ENCODE measurements at places on chromosomes 1 and 21.

GRCh38 chr21:42777064-42777756 lies 102.1 kb downstream of the WDR4 start:
- DNase-seq = no peak

DNA sequence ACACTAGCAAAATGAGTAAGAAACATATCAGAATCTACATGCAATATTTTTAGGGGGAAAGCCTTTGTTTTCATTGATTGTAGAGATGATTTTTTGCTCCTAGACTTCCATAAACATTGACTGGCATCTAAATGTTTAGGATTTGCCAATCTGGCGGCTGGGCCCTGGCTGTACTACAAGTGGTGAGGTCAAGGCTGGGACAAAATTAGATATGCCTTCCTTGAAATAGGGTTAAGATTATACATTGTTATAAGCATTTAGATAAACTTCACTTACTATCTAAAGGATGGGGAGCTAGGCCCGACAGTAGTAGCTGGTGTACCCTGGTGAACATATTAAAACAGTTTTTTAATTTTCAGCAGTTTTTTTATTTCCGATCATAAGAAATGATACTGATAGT lies 5.2 kb downstream of the NFIA start:
- no peak for DNase-seq

DNA sequence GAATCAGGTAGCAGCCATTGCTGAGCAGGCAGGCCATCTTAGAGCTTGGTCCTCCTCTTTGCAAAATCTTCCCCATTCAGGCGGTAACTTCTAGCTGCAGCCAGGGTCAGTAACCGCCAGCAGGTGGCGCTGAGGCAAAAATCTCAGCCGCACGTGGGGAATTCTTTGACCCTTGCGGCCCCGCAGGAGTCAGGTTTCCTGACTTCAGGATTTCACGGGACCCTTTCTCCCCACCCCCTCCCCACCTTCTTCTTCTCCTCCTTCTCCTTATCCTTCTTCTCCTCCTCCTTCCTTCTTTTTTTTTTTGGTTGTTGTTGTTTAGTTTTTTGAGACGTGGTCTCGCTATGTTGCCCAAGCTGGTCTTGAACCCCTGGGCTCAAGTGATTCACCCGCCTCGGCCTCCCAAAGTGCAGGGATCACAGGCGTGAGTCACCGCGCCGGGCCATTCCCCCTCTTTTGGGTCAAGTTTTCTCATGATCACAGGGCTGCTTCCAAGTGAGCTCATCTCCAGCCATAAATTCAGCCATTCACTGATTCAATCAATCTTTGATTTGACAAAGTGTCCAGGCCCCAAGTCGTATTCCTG lies 33.4 kb upstream of the TENT5B start:
- DNase-seq = peak; percentile 40

DNA sequence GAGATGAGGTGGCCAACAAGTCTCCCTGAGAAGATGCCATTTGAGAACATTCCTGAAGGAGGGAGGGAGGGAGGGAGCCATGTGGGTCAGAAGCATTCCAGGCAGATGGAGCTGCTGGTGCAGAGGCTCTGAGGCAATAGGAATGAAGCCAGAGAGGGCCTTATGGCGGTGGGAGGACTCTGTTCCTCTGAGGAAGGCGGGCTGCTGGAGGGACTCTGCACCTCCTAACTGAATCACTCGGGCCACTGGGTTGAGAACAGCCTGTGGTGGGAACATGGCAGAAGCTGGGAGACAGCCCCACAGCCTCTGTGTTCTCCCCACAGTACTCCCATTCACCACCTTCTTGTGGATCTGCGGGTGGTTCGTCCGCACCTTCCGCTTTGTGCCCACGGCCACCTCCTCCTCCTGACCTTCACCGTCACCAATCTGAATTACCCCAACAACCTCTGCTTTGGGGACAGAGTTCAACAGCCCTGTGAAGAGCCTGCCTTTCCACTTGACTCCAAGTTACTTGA lies 2.4 kb upstream of the TMEM125 start:
- DNase-seq = no peak

DNA sequence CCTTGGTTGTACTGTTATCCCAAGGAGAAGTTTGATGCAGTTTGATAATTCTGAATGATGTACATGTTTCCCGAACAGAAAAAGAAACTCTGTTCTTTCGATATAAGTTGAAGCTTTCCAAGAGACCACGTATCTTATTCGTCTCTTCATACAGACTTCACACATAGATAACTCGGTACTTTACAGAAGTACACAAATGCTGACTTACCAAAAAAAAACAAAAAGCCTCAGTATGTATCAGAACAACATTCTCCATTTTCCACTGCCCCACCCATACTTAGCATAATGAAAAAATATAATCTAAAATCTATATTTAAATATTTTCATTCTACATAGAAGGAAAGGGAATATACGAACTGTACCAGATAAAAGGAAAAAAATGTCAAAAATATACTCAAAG lies 2.2 kb downstream of the FOXJ3 start:
- no peak for DNase-seq

GRCh38 chr1:67601539-67601938 lies 83.5 kb upstream of the GADD45A start:
- DNase-seq = no peak

DNA sequence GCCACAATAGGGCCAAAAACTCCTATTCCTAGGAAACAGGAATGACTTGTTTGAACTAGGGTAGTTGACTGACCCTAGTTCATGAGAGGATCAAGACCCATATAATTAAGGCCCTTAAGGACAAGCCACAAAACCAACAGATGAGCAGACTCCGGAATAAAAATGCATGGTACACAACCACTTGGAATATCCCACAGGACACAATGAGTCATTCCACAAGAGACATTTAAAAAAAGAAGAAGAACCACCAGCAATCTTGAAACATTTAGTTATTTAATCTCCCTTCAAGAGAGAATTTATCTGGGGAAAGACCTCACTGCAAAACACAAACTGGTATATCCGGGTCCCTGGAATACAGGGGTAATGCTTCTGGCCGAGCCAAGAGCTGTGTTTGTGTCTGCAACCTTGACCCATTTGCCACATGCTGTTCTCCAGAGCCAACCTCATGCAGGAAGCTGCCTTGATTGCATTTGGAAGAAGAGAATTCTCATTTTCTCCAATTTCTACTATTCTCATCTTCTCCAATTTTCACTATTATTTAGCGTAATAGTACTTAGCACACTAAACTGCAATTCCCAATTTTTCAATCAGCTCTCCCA lies 135.5 kb downstream of the TGFBR3 start:
- no peak for DNase-seq

DNA sequence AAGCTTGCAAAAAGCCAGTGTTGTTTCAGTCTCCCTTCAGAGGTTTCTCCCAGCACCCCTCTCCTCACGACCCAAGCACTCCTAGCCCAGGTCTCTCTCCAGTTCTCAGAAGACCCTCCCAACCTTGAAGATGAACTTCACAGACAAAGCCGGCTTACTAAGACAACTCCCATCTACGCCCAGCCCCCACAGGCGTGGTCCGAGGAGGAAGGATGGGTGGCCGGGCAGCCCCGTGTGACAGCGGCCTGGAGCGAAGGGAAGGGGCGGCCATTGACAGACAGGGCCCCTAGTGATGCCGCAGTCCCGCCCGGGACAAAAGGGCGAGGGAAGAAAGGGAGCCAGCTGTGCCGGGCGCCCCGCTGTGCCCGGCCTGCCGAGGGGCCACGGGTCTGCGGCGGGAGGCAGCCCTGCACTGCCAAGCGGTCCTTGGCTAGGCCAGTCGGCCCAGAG lies 6.9 kb downstream of the PAX7 start:
- DNase-seq = no peak

GRCh38 chr1:85258536-85259117 lies 835 bp downstream of the C1orf52 start:
- no peak for DNase-seq

DNA sequence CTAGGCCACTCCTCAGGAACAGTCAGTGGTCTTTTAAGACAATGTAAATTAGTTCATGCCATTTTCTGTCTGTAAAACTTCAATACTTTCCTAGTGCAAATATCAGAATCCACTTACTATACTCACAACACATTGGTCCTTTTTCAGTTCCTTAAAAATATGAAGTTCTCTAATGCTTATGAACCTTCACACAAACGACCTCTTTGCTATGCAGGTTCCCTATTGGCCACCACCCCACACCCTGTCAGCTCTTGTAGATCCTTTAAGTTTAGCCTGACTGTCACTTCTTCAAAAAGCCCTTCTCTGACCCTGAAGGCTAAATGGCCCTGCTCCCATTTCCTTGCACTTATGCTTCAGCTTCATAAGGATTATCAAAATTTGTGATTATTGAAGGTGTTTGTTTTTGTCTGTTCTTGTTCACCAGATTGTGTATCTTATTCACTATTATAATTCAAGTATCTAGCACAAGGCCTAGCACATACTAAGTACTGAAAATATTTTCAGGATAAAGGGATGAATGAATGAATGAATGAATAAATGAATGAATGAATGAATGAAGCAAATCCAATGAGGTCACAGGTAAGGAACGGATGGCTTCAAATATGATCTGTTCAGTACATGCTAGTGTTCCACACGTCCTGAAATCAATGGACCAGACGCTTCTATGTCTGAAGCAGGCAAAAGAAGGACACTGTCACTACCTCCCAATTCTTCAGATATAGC lies 373.9 kb downstream of the VAV3 start:
- DNase-seq = no peak

- DNase-seq = no peak
These were observed 154.1 kb downstream of the HIVEP3 start for GRCh38 chr1:41764656-41765055.

Data from stimulated activated CD8-positive, alpha-beta memory T cell treated with anti-CD3 and anti-CD28 coated beads, Interleukin-7, amount 100 ng/mL, for 4 hours (primary cell).